ENCODE measurements at places on chromosomes 7 and 10.

DNA sequence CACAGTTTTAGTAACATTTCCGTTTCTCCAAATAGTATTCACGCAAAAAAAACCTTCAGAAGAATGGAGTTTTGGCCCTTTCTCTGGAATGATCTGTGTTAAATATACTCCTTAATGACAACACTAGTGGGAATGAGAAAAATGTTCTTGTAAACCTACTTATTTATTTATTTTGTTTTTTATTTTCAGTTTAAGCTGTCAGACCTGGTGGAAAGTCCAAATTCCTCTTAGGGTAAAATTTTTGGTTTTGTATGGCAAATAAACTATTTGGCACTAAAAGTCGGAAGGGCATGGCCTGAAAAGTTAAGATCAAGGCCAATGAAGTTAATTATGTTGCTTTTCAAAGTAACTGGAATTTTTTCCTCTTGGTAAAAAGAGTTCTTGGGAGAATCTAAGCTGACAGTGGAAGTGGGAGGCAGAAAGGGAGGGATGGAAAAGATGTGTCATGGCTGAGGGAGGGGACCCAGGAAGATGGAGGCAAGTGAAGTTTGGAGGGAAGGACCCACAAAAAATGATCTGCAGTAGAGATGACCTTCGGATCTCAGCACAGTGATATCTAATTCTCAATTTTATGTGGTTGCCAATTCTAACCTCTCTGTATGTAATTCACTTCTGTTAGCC, 33.5 kb upstream of the VPS41 start:
- no peak for DNase-seq

GRCh38 chr7:157158400-157158799, 19.7 kb downstream of the UBE3C start:
- no peak for DNase-seq

DNA sequence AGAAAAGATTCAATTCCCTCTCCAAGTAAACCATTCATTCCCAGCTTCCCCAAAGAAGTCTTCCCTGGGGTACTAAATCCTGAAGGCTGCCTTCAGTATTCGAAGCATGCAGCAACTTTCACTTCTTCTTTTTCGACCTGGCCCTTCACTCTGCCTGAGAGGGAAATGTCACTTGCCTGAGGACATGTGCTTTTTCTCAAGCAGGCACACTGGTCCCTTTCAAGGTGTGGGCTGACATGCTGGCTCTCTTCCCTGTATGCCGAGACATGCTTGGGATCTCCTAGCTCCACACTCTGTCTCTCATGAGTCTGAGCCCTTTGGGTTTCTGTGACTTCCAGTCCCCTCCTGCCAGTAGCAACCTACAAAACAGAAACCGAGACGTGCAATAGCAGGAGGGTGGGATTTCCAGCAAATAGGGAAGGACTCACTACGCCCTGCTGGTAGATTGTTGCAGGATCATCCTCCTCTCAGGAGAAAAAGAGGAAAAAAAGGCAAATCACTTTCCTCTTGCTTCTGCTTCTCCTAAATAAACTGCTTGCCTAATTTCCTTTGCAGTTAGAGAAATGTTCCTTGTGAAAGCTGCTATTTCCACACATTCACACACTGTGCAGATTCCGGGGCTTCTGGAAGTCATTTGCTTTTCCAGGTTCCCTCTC, 33.5 kb downstream of the FIGNL1 start:
- DNase-seq: no peak

GRCh38 chr10:113095419-113096127, 145.5 kb downstream of the TCF7L2 start:
- DNase-seq: no peak

- no peak for DNase-seq
These were observed 4.7 kb upstream of the CREB5 start for GRCh38 chr7:28407651-28408050.

DNA sequence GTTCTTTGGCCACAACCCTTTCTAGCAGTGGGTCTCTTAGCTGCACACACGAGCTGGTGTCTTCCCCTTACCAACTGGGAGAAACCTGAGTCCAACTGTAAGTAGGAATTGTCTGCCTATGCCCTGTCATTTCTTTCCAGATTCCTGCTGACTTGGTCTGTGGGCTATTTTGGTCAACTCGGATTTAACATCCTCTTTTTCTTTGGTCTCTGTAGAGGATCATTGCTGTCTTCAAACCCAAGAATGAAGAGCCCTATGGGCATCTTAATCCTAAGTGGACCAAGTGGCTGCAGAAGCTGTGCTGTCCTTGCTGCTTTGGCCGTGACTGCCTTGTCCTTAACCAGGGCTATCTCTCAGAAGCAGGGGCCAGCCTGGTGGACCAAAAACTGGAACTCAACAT, 10.3 kb downstream of the PI4K2A start:
- no peak for DNase-seq

- DNase-seq: no peak
These were observed 4.4 kb upstream of the EN2 start for GRCh38 chr7:155453296-155454182.

- no peak for DNase-seq
These were observed 90.1 kb downstream of the PRLHR start for GRCh38 chr10:118505363-118505762.

GRCh38 chr7:29977886-29978651, 11.5 kb downstream of the SCRN1 start:
- no peak for DNase-seq

DNA sequence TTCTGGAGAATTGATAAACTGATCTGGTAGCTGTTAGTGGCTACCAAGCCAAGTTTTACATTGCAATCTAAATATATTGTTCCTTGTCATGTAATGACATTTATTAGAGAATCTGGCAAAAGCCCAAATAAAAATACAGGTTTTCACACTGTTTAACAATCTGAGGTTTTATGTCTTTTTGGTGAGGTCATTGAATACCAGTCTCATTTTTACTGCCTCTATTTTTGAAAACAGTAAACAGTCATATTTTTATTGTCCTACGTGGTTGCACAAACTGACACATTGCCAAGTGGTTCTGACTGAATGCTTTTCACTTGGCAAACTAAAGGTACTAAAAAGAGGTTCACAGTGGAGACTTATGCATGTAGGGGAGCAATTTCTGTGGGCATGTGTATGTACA, 157.5 kb downstream of the PRKG1 start:
- DNase-seq: no peak

Data from NCI-H1048 (cell line).